ENCODE measurements at places on chromosomes 13 and 19.

GRCh38 chr19:35030257-35031071, at the start of gene SCN1B:
Gene SCN1B (plus strand): TSS chr19:35030470. CDS start chr19:35030821, 351 bp downstream.
- peak; percentile 83 for DNase-seq

DNA sequence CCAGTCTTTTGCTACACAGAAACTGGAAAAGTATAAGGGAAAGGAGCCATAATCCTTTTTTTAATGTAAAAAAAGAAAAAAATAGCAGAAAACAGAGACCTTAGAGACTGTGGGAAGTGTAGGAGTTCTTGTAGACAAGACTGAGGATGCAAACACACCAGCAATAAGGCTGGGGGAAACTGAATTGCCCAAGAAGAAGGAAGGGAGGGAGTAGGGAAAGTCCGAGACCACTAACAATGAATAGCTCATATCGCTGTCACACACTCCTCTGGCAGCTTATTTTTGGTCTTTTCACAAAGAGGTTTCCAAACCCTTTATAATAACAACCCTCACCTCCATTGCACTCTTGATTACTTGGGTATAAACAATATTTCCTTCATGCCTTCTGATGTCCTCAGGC, 952.0 kb downstream of the SLITRK5 start:
- no peak for DNase-seq

GRCh38 chr19:34308381-34309367, 54.3 kb downstream of the GARRE1 start:
- DNase-seq: no peak

DNA sequence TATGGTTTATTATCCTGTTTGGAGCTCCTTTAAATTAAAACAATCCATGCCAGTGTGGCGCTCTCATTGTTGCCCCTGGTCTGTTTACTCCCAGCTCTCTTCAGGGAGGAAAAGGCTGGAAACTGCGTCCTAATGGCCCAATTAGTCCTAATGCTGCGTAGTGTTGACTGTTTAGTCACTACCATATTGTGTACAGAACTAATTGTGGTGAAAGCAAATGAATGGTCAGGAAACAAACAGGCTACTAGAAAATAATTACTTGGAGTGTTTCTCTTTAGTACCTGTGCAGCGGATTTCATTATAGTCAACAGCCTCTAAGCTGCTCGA, 54.5 kb upstream of the MTIF3 start:
- no peak for DNase-seq

DNA sequence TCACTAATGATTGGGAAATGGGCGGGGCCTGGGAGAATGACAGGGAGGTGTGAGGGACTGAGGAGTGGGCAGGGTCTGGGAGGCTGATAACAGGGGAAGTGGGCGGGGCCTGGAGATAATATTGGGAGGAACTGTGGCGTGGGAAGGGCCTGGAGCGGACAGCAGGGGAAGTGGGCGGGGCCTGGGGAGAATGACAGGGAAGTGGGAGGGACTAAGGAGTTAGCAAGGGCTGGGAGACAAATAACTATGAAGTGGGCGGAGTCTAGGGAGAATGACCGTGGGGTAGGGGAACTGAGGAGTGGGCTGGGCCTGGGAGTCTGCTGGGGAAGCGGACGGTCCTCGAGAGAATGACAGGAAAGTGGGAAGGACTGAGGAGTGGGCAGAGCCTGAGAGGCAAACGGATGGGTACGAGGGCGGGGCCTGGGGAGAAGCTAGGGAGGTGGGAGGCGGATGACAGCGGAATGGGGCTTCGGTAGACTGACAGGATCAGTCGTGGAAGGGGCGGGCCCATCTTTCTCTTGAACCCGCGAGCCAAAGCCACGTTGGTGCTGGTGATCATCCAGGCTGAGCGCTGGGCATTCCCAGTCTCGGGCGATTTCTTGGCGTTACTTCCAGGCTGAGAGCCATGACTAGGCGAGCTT, 14.0 kb upstream of the TUBB4A start:
- peak; percentile 85 for DNase-seq

DNA sequence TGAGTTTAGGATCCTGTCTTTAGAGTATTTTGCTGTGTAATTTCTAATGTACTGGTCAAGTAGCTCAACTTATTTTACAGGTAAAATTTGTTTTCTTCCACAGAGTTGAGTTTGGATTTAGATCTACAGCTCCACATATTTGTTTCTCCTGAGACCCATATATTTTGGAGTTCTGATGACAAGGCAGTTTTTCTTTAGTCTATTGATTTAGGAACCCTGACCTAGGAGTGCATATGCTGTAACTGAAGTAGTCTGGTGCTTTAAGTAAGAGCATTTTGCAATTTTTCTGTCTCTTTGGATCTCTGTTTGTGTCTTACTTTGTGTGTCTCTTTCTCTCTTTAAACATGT, 19.5 kb upstream of the SPRY2 start:
- no peak for DNase-seq

DNA sequence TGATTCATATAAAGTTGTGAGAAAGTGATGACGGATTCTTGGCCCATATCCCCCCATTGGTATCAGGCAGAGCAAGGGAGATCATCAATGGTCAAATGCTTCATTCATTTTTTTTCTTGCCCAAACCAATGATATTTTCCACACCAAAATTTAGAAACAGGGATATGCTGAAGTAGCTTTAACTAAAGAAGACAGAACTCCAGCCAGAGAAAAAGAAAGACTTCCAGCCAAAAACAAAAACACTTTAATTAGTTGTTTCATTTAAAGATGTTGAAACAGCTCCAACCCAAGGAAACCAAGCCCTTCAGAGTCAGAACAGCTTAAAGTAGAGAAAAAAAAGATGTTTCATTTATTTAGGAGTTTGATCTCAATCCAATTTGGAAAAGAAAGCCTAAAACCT, 358.9 kb upstream of the NBEA start:
- no peak for DNase-seq

DNA sequence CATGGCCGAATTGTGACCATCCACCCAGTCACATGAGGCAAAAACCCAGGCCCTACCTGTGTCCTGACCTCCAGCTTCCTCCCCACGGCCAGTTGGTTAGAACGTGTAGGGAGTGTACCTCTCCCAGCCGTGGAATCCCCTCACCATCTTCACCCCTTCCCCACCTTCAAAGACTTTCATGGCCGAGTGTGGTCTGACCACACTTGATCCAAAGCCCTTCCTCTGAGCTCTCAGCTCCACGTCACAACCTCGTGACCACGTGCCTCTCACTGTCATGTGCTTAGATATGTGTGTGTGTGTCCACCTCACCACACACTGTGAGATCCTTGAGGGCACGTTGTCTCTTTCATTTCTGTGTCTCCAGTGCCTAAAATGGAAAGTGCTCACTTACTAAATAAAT, 48.6 kb upstream of the UBE2L5 start:
- peak; percentile 58 for DNase-seq

DNA sequence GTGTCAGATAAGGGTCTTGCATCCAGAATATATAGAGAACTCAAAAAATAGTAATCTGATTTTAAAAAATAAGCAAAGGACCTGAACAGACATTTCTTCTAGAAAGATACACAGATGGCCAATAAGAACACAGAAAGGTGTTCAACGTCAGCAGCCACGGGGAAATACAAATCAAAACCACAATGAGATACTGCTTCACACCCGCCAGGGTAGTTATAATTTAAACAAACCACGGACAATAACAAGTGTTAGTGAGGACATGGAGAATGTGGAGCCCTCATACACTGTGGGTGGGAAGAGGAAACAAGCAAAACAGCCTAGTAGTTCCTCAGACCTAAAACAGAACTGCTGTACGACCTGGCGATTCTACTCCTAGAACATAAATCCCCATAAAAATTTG, 26.7 kb upstream of the NAPA start:
- peak; percentile 18 for DNase-seq

- DNase-seq: no peak
Observed at GRCh38 chr19:6596621-6597020, 5.7 kb upstream of the CD70 start.

- no peak for DNase-seq
Observed at GRCh38 chr19:6723108-6723618, 2.7 kb upstream of the C3 start.

DNA sequence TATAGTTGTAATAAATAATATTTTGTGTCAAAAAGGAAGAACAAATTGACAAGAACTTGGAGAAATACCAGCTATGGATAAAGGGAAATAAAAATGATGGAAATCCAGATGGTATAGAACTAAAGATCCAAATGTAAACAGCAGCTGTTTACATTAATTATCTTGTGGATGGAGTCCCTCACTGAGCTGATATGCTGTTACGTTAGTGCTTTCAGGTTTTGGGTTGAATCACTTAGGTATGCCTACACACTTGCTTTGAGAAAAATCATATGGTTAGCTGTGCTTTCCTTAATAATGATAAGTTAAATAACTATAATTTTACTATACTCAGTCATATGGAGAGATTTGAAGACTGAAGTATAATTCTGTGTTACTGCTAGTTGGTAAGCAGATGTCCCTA, 27.7 kb downstream of the WASF3 start:
- DNase-seq: no peak

DNA sequence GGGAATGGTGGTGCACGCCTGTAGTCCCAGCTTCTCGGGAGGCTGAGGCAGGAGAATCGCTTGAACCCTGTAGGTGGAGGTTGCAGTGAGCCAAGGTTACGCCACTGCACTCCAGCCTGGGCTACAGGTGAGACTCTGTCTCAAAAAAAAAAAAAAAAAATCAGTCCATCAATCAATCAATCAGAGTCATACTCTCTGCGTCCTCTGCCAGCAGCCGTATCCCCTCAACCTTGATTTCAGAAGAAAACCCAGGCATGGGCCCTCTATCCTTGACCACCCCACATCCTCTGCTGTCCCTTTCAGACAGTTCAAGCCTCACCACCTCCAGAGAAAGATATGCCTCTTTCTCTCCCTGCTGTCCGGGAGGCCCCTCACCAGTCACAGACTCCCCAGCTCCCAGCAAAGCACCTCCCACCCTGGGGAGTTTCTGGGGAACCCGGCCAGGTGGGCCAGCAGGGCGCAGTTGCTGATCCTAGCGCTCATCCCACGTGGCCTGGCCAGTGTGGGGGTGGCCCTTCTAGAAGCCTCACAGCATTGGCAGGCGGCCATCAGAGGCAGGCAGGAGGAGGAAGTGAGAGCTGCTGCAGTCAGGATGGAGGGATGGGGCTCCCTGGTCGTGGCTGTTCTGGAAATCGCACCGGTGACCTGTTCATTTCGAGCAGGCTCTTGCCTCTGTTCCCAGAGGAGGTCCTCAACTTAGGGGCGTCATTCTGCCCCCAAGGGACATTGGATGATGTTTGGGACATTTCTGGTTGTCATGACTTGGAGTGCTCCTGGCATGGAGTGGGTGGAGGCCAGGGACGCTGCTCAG, 10.2 kb upstream of the JSRP1 start:
- peak; percentile 58 for DNase-seq

- DNase-seq: peak; percentile 63
Observed at GRCh38 chr19:46428239-46429135, at the start of gene PNMA8C. Gene PNMA8C (minus strand): TSS chr19:46428936. CDS start chr19:46428359, 577 bp downstream.

DNA sequence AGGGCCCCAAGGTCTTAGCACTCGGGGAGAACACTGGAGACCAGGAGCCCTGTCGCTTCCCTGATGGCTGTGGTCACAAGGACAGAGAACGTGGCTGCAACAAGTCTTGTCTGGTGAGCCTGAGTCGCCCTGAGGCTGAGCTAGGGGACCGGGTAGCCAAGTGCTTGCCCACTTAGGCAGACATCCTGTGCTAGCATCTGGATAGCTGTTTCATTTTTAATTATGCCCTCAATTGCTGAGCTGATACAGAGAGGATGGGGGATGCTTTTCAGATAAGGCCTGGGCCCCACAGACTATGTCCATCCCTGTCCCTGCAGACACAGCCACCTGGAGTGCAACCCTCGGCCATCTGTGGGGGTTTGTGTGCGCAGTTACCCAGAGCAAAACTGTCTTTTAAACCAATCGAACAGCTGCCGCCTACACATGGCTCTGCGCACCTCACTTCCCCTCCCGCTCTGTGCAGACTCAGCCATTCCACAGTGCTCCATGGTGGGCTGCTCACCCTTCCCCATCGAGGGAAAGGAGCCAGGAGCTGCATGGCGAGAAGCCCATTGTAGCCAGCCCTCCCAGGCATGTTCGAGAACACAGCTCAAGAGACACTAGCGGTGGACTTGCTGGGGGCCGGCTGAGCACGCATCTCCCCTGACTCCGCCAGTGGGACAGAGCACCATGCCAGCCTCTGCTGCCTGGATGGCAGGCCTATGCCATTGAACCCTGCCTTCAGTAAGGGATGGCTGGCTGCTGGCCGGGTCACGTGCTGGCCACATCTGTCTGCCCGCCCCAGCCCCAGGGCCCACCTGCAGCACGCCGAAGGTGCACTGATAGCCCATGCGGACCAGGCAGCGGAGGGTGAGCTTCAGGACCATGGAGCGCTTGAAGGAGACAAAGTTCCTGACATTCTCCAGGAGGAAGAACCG, 19.4 kb upstream of the EIF3G start:
- DNase-seq: no peak

DNA sequence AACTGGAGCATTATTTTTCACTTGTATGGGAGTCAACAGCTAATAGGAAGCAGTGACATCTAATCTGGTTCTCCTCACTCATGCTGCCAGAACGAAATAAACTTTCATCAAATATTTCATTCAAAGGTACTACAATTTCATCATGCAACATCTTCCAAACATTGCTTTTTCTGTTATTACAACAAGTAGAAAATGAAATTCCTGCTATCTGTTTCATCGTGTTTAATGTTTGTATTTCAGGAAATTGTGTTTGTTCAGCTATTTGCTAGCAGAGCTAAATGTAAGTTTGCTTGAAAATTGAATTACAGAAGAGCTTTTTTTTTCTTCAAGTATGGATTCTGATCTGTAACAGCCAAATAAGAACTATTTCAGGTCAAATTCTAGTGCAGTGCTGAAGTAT, 90.1 kb downstream of the SLITRK6 start:
- DNase-seq: no peak

GRCh38 chr19:51461723-51462161, 3.5 kb upstream of the SIGLEC8 start:
- DNase-seq: no peak

GRCh38 chr13:46598820-46599180, 45.8 kb downstream of the LRCH1 start:
- no peak for DNase-seq

Data from activated CD4-positive, alpha-beta T cell treated with anti-CD3 and anti-CD28 coated beads for 48 hours (primary cell).